ENCODE measurements at places on chromosomes 1 and 21. TPM values are rescaled to one million over a fixed set of nuclear protein-coding genes. Genes with fewer than 3 reads are reported as not detected.

- H3K36me3 ChIP-seq: no peaks in the 10 kb centered on the region
- no peak overlapping the region for H3K4me3 ChIP-seq
- DNase-seq: no peak
Measured at GRCh38 chr1:206867716-206868115, 2.3 kb downstream of the IL20 start.

GRCh38 chr1:198491028-198491427, 49.5 kb downstream of the ATP6V1G3 start:
- no peaks in the 10 kb centered on the region for H3K36me3 ChIP-seq
- no peak for DNase-seq
- H3K27me3 ChIP-seq: no peaks in the 10 kb centered on the region
- H3K27ac ChIP-seq: no peak overlapping the region
- H3K4me3 ChIP-seq: no peak overlapping the region
- peaks cover 13% of the 10 kb centered on the region for H3K4me1 ChIP-seq

DNA sequence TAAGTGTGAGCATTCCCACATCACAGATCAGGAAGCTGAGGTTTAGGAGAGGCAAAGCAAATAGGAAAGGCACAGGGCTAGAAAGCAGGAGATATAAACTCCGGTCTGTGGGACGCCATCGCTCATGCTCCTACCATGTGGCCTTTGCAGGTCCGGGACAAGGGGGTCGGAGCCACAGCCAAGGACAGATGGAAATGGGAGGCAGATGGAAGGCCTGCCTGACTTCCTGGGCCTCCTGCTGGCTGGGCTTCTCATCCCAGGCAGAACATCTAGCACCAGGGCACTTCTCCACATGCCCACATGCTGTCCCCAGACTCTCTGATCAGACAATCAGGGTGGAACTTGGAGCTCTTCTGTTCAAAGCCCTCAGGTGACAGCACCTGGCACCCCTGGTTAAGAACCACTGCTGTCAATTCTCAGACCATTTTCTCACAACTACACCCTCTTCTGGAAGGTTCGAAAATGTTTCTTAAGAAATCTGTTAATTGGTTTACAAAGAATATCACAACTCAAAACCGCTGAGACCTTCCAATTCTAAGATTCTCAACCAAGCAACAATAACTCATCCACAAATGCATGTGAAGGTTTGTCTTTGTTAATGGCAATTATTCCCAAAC, 173.3 kb upstream of the EDN2 start:
- peaks cover 38% of the 10 kb centered on the region for H3K27me3 ChIP-seq
- peaks cover 23% of the 10 kb centered on the region for H3K4me1 ChIP-seq
- no peaks in the 10 kb centered on the region for H3K36me3 ChIP-seq

Gene TTC34
- total RNA-seq: 0.44 TPM

DNA sequence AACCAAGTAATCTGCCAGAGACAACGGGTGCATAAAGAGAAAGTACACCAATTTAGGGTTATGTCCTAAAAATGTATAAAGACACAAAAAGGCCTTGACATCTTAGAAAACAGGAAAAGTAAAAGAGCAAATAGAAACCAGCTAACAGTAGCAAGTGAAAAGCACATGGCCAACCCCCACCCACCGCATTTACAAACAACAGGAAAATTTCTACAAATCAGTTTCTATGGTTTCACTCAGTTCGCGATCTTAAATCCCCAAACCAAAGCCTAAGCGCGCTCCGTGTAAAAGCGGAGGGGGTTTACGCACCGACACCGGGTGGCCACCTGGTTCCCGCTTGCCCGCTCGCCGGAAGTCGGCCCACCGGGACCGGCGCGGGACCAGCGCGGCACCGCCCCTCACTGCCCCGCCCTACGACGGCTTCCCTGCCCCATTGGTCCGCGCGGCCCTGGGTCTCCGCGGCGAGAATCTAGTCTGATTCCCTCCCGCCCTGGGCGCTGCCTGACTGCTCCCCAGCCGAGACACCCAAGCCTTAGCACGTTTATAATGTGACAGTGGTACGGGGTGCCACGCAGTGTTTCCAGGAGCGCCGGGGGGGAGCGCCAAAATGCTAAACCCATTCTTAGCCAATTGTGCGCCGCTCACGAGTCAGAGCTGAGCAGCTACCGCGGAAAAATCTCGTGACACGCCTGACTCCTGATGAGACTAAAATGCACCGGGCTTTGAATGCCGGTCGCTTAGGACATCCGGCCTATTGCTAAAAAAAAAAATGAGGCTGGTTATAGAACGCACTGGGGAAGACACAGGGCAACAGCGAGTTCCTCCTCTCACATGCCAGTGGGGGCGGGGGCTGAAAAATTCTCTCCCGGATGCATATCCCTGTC, at the start of gene GART:
Gene GART (minus strand): TSS at position 362 of the 884 bp plus-strand sequence. CDS start 2,802 bp downstream, outside the sequence.
- peak within 1 kb of the TSS; percentile 99 for H3K4me3 ChIP-seq
- peaks cover 42% of the 10 kb centered on the region for H3K36me3 ChIP-seq
- H3K4me1 ChIP-seq: peaks cover 22% of the 10 kb centered on the region
- peak; percentile 85 for DNase-seq
- H3K27ac ChIP-seq: peak within 1 kb of the TSS; percentile 100

Gene VCAM1
- 0.07 TPM for total RNA-seq

Gene PEAR1
- total RNA-seq: 0.89 TPM

GRCh38 chr1:247089616-247090375, 11.2 kb upstream of the ZNF670 start:
- H3K4me1 ChIP-seq: peaks cover 13% of the 10 kb centered on the region
- DNase-seq: no peak
- no peak overlapping the region for H3K4me3 ChIP-seq
- H3K27me3 ChIP-seq: peaks cover 3% of the 10 kb centered on the region
- no peaks in the 10 kb centered on the region for H3K36me3 ChIP-seq

DNA sequence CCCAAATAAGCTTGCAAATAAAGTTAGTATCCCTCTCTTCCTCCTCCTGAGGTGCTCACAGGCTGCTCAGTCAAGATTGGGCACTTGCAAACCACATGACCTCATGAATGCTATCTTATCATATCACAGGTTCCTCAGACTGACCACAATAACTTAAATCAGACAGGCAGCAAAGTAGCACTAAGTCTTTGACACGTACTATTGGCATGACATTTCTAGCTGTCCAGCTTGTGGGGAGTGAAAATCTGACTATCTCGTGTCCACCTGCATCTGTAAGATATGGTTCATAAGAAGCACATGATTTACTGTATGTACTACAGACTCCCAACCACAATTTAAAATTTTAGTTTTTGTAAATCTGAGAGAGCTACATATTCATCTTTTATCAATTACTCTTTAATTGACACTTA, 58.0 kb upstream of the GFI1 start:
- H3K4me1 ChIP-seq: no peaks in the 10 kb centered on the region
- H3K4me3 ChIP-seq: no peak overlapping the region
- H3K36me3 ChIP-seq: no peaks in the 10 kb centered on the region
- DNase-seq: no peak
- no peak overlapping the region for H3K27ac ChIP-seq

DNA sequence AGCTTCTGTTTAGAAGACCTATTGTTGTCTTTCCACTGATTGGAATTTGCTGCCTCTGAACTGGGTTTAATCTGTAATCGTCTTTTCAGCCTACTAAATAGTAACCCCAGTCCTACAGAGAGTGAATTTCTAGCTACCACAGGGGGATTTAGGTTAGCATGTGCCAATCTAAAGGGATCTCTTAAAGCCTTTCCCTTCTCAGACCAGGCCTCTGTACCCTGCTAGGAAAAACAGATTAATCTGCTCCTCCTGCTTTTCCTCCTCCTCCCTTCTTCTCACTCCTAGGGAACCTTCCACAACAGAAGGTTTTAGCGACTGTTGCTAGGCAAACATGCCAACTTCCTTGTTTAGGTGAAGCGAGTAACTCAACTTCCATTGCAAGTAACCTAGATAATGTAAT, 1.3 kb upstream of the RC3H1 start:
- H3K27ac ChIP-seq: peak overlapping the region; percentile 99
- peaks cover 19% of the 10 kb centered on the region for H3K27me3 ChIP-seq
- no peak for DNase-seq
- no peaks in the 10 kb centered on the region for H3K36me3 ChIP-seq
- H3K4me1 ChIP-seq: peaks cover 35% of the 10 kb centered on the region

- no peak for DNase-seq
- H3K27me3 ChIP-seq: peaks cover 30% of the 10 kb centered on the region
- H3K4me3 ChIP-seq: no peak overlapping the region
- no peak overlapping the region for H3K27ac ChIP-seq
- no peaks in the 10 kb centered on the region for H3K4me1 ChIP-seq
Measured at GRCh38 chr1:225963735-225964530, 22.9 kb upstream of the LEFTY2 start.

GRCh38 chr1:185837711-185838110, 103.5 kb downstream of the HMCN1 start:
- H3K27me3 ChIP-seq: no peaks in the 10 kb centered on the region
- peak overlapping the region; percentile 75 for H3K27ac ChIP-seq
- H3K36me3 ChIP-seq: no peaks in the 10 kb centered on the region
- peaks cover 44% of the 10 kb centered on the region for H3K4me1 ChIP-seq

GRCh38 chr1:42168391-42168670, 3.8 kb upstream of the GUCA2A start:
- no peak overlapping the region for H3K27ac ChIP-seq
- no peak overlapping the region for H3K4me3 ChIP-seq
- peaks cover 12% of the 10 kb centered on the region for H3K4me1 ChIP-seq

DNA sequence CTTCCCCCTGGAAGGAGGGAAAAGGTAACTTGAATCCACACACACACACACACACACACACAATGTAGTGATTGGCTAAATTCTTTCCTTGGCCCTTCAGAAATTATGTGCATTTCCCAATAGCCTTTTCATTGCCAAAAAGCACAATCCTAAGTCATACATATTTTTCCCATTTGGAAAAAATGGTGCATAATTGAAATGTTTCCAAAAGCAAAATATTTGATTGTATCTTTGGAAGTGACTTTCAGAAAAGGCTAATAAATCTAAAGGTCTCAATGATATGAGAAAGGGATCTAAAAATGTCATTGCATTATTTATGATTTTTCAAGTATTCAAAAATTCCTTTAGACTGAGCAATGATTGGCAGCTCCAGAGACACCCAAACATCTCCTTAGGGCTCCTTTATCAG, 43.5 kb upstream of the NEK7 start:
- no peaks in the 10 kb centered on the region for H3K27me3 ChIP-seq
- DNase-seq: no peak
- 0 out of 2 replicates have a peak, but pooled peaks cover 3% of the 10 kb centered on the region for H3K4me1 ChIP-seq
- no peaks in the 10 kb centered on the region for H3K36me3 ChIP-seq
- no peak overlapping the region for H3K27ac ChIP-seq

- no peak overlapping the region for H3K4me3 ChIP-seq
- H3K4me1 ChIP-seq: peaks cover 49% of the 10 kb centered on the region
- DNase-seq: no peak
- H3K36me3 ChIP-seq: peaks cover 6% of the 10 kb centered on the region
Measured at GRCh38 chr1:54274448-54274847, 74.5 kb downstream of the MRPL37 start.
